ENCODE measurements at places on chromosomes 3 and 15. TPM values are rescaled to one million over a fixed set of nuclear protein-coding genes. Genes with fewer than 3 reads are reported as not detected.

GRCh38 chr3:194326192-194326967, 24.7 kb downstream of the CPN2 start:
- DNase-seq: no peak

DNA sequence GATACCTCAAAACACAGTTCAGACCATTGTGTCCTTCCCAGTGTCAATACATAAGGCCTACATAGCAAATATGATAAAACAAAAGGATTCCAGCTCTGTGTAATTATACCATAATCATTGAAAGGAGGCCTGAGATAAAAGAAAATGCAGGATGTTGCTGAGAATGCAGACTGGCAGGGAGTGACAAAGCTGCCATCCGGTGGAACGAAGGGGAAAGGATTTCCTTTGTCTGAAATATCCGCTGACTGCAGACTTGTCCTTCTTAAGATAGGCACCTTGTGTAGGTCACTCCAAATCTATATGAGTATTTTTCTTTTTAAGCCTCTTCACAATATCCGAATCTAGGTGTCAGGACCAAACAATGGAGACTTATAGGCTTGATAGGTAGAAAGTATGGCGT, 108.0 kb downstream of the KCNH8 start:
- no peak for DNase-seq

DNA sequence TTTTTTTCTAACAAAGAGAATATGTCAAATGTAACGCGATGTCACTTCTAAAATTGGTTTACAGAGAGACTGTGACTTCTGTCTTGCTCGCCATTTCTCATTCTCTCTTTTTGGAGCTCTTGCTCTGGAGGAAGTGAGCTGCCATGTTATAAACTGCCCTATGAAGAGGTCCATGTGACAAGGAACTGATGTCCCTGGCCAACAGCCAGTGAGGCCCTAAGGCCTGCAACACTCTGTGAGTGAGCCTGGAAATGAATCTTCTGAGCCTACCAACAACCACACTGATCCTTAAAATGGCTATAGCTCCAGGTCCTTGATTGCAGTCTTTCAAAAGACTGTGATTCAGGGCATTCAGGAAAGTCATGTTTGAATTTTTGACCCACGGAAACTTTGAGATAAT, 49.9 kb downstream of the NMD3 start:
- no peak for DNase-seq

DNA sequence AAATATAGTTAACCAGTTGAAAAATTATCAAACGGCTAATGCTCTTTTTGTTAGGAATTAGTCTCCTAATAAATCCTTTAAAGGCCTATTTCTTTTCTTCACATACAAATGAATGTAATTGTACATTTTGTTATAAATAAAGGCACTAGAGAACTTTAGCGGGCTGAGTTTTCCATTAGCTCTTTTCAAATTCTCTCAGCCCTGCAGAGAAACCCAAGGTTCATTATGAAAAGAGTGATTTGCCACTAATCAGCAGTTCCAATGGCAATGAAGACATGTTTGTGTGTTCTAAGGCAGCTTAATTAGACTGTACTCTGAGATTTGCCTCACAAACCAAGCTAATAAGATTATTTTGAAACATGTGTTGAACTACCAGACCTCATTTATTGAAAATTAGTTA, 64.6 kb upstream of the P2RY1 start:
- DNase-seq: no peak

DNA sequence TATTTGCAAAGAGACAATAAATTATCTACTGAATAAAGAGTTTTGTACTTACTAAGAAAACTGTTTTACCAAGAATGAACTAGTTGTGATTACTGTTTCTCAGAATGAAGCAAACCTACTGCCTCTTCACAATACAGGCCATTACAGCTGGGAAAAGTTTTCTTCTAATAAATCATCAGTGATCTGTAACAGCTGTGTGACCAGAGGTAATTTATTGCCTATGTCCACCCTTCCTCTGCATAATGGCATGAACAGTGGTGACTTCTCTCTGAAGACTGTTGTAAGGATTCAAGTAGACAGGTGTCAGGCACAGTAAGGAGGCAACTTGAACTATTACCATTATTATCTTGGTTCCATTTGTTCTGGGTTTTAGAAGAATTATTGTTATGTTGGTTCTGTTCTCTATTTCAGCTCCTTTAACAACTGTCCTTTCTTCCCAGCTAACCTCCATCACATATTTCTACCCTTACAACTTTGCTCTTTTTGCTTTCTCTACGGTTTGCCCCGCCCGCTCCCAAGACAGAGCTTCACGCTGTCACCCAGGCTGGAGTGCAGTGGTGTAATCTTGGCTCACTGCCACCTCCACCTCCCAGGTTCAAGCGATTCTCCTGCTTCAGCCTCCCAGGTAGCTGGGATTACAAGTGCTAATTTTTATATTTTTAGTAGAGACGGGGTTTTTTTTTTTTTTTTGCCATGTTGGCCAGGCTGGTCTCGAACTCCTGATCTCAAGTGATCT, 51.5 kb downstream of the PRKAR2A start:
- no peak for DNase-seq

DNA sequence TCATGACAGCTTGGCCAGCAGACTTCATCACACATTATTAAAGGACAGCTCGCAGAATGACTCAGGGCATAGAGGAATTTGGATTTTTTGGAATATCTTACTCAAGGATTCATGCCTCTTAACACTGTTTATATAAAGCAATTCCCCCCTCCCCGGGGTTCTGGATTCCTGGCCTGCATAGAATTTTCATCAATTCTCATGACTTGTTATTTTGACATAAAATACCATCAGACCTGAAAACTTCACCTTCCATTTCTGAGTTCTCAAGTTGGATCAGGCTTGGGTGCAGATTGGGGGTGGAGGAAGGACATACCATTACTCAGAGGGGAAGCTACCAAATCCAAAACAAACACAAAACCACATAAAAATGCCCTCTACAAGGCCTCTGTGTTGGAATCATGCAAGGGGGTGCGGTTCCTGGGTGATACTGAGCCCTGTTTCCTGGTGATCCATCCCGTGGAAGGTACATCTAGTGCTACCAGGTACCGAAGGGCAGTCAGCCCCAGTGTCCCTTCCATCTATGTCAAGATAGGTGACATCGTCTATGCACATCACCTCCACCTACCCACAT, 95.3 kb downstream of the DAPK2 start:
- DNase-seq: no peak

DNA sequence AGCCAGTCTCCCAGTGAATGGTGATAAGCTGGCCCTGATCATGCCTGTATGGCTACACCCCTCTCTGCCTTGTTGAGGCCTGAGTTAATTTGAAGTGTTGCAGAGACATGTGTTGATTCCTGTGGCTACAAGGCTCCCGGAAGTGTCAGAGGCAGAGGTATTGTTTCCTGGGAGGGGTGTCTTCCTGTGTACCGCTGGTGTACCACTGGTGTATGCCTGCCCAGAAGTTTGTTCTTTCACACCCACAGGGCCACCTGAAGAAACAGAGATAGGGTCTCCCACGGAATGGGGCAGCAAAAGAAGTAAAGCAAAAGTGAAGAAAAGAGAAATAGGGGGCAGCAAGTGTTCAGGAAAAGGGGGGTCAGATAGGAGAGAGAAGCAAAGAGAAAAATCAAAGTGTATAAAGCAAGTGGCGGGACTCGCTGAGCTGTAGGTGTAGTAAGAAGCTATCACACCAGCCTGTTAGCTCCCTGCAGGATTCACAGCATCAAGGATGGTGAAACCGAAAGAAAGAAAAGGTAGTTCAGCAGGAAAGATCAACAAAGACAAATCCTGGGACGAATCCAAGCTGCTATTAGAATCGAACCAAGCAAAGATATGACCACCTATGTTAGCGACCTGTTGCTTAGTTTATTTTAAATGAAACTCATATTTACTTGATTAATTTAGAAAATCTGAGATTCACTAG, 36.6 kb upstream of the CD47 start:
- no peak for DNase-seq

DNA sequence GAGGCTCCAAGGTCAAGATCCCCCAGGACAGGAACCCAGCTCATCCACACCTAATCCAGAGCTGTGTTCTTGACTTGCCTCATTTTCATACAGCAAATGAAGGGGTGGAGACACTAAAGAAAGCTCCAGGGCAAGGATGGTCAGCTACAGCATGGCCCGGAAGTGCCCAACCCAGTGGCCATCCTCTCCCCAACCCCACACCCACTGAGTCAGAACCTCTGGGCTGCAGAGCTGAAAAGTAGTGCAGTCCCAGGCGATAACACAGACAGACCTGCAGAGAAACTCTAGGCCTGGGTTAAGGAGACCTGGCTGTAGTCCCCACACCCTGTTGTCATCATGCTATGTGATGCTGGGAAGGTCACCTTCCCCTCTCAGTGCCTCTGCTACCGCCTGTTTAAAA, 85.3 kb downstream of the SEMA5B start:
- no peak for DNase-seq

- DNase-seq: no peak
These were observed 9.8 kb upstream of the PLSCR1 start for GRCh38 chr3:146554151-146554760.

DNA sequence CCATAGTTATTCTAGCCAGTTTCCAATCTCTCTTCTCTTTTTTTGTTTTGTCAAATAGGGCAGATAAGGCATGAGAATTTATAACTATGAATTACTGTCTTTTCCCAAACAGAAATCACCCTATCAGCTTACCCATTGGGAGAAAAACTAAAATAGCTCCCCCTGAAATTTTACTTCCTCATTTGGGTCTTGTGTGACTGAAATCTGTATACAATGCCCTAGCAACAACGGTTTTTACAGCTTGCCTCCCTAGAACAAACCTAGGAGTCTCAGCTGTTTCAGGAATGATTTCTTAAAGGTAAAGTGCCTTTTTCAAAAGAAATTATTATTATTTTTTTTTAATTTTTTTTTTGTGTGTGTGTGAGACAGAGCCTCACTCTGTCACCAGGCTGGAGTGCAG, 56.8 kb downstream of the CD86 start:
- DNase-seq: no peak

Gene GOLGA8M
- 0.82 TPM for total RNA-seq

Gene SNTN
- not detected for total RNA-seq

Gene CHRNA3
- total RNA-seq: 7.6 TPM

Gene CDC25A
- total RNA-seq: 8.7 TPM

Measured in cerebellum (tissue), 4 donors.